ENCODE measurements at places on chromosomes 7 and 10. TPM values are rescaled to one million over a fixed set of nuclear protein-coding genes. Genes with fewer than 3 reads are reported as not detected.

GRCh38 chr7:70463352-70463938, 668.5 kb upstream of the GALNT17 start:
- DNase-seq, result peak; percentile 74

DNA sequence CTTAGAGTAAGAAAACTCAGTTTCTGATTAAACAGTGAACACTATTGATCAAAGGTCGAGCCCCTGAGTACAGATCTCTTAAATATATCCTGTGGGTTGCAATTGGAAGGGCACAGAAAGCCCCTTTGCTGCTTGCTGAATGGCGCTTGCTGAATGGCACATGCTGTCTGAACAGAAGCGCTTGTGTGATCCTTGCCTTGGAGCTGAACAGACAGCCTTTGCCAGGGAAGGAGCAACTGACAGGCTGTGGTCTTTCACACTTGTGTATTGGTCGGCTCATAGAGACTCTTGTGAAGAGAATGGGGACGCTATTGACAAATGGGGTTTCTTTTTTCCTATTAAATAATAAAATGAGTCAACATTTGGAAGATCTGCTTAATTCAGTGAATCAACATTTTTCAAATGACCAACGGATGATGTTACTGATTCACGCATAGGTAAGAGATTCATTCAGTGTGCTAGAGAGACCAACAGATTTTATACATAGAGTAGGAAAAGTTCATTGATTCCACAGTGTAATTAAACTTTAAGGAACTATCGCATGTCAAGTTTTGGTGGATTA, 99.4 kb upstream of the TNS3 start:
- no peak for DNase-seq

DNA sequence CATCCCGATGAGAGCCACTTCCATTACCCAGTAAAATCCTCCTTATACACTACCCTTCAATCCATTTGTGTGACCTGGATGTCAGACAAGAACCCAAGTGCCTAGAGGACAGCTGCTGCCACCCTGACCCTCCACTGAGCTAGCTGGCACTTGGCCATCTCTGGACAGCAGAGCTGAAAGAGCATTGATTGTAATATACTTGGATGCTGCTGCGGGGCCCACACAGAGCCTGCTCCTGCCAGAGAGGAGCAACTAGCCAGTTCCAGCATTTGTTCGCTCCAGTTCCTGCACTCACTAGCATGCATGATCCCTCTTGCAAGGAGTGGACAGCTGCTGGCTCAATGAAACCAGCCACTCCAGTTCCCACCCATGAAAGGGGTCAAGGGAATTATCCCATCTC, 8.4 kb upstream of the TMEM254 start:
- DNase-seq, result no peak

UNCX gene
- not detected for total RNA-seq

RELN gene
- 1.8 TPM for total RNA-seq

DNA sequence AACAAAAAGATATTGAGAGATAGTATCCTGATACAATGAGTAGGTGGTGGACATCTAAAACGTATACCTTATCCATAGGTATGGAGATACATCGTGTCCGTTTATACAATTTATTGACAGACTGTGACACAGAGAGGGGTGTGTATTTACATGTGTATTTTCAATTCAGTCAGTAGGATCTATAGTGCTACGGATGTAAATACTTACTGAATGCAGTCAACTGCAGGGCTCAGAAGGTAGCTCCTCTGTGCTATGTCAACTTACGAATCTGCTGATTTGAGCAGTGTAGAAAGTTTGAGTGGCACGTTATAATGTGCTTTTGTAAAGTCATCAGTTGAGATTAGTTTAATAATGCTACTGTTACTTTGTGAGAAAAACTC, 626 bp downstream of the ZNF804B start:
- no peak for DNase-seq

DNA sequence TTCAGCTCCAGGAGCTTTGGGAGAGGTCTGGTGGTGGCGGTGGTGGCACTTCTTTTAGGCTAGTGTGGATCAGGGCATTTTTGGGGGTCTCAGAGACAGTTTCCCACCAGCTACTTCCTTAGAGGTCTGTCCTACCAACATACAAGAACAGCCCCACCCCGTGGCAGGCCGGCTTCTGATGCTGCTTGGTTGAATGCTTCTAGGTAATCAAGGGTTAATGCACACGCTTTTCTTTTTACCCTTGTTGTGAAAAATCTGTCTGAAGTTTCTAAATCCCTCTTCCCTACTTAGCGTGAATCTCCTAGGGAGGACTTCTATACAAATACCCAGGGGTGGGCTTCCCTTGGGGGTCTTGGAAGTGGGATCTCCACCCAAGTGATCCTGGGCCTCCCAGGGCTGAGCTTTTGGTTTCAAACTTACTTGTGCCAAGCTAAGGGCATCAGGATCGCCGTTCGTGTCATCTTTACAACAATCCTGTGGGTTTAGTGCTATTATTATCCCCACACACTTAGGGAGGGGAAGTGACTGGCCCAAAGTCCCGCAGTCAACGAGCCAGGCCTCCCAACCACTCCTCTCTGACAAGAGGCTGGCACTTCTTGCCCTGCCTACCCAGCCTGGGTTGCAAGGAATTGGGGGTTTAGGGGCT, 1.7 kb downstream of the SH2B2 start:
- DNase-seq, result no peak

PGAM2 gene
- total RNA-seq, result 12.9 TPM

DNA sequence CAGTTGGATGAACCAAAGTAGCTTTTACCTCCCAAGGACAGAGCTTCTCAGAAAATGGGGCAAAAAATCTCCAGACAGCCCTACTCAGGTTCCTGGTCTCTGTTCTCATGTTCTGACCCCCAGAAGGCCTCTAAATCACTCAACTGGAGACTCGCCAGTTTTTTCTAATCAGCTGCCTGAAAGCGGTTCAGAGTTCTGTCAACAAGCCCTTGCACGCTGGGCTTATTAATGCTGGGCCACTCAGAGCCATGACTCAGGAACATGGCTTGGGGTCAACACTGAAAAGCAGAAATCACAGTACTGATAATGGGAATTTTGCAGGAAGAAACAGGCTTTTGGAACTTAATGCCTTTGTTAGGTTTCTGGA, 15.3 kb downstream of the ECHDC3 start:
- DNase-seq, result peak; percentile 48

DNA sequence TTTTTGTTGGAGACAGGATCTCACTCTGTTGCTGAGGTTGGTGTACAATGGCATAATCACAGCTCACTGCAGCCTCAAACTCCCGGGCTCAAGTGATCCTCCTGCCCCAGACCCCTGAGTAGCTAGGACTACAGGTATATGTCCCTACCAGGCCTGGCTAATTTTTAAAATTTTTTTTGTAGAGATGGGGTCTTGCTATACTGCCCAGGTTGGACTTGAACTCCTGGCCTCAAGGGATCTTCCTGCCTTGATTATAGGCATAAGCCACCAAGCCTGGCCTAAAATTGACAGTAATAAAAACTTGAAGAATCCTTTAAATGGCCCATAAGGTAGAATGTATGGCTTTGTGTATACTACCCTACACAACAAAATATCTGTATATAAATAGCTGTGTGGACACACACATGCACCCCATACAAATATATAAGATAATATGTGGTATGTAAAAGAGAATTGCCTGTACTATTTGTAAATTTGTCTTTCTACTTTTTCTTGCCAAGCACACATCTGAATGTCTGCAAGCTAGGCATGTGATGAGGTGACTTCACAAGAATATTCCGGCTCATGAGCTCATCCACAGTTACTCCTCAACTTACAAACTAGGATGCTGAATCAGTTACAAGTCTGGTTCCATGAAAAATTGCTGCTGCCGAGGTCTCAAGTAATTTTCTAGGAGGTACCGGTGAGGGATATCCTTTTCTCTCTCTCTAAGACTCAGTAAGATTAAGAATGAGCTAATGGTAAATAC, 26.6 kb downstream of the POLR3A start:
- DNase-seq, result no peak

GRCh38 chr7:150341263-150342120, at the start of gene RARRES2:
Gene RARRES2 (minus strand): TSS chr7:150341629. CDS start chr7:150340609, 1,020 bp downstream.
- DNase-seq, result peak; percentile 44

GRCh38 chr10:83592337-83592935, 546.9 kb upstream of the GHITM start:
- no peak for DNase-seq

- no peak for DNase-seq
Observed at GRCh38 chr10:79361726-79362397, 14.6 kb downstream of the PPIF start.

DNA sequence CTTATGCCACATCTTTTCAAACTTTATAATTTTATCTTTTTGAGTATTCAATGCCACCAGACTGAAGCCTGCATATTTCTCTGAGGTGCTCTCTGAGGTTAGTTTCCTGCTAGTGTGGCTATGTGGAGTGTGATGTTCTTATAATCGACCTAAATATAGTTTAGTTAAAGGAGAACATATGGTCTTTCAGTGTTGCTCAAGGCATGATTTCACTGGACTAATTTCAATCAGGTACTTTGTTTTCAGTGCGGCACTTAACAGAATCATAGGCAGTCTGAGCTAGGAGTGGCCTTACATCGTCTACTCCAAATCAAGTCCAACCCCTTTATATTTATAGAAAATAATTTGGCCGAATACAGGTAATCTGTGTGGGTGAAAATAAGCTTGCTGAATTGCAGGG, 134.2 kb downstream of the NXPH1 start:
- DNase-seq, result no peak

GRCh38 chr7:19390795-19391194, 245.6 kb upstream of the FERD3L start:
- no peak for DNase-seq

GRCh38 chr7:132475669-132476116, 100.6 kb downstream of the PLXNA4 start:
- no peak for DNase-seq
